Bronchial smooth muscle cell (primary cell): ENCODE measurements at places on chromosomes 16 and 17. TPM values are rescaled to one million over a fixed set of nuclear protein-coding genes. Genes with fewer than 3 reads are reported as not detected.

The GNAO1 gene
- 0.09 TPM in 1 of 2 replicates, not detected in the other for total RNA-seq

The SPNS3 gene
- total RNA-seq = not detected in 2 replicates

The KRTAP1-5 gene
- not detected in 2 replicates for total RNA-seq

The KRT12 gene
- total RNA-seq = not detected in 2 replicates

The ZNF785 gene
- total RNA-seq = 6.8 and 7.1 TPM in 2 replicates

The ZG16B gene
- 0.16 TPM in 1 of 2 replicates, not detected in the other for total RNA-seq

The HCRT gene
- total RNA-seq = not detected in 2 replicates

The RBFOX1 gene
- total RNA-seq = not detected in 2 replicates

The GNG13 gene
- total RNA-seq = not detected in 2 replicates

The ZCCHC14 gene
- 9.1 and 14.0 TPM in 2 replicates for total RNA-seq

The LPO gene
- not detected in 2 replicates for total RNA-seq

The CSH1 gene
- not detected in 2 replicates for total RNA-seq

The RHBDF1 gene
- total RNA-seq = 32.3 and 46.5 TPM in 2 replicates
